ENCODE measurements at places on chromosomes 2 and 18.

- DNase-seq, result no peak
Measured at GRCh38 chr2:107502539-107502938, 324.2 kb upstream of the RGPD4 start.

- no peak for DNase-seq
Measured at GRCh38 chr18:47964053-47964452, 33.6 kb upstream of the SMAD2 start.

DNA sequence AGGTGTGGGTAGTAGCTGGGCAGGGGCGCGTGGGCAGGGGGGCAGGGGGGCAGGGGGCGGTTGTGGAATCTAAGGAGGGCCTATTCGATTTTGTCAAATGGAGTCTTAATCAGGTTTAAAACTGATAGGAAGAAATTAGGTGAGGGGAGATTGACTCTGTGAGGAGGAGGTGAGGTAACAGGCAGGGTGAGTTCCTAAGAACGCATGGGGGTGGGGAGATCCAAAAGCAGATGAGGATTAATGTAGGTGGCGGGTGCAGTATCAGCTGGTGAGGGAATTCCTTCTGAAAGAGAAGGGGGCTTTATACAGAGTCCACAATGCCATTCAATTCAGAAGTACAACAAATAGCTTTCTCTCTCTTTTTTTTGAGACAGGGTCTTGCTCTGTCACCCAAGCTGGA, 72.7 kb downstream of the CAB39 start:
- no peak for DNase-seq

DNA sequence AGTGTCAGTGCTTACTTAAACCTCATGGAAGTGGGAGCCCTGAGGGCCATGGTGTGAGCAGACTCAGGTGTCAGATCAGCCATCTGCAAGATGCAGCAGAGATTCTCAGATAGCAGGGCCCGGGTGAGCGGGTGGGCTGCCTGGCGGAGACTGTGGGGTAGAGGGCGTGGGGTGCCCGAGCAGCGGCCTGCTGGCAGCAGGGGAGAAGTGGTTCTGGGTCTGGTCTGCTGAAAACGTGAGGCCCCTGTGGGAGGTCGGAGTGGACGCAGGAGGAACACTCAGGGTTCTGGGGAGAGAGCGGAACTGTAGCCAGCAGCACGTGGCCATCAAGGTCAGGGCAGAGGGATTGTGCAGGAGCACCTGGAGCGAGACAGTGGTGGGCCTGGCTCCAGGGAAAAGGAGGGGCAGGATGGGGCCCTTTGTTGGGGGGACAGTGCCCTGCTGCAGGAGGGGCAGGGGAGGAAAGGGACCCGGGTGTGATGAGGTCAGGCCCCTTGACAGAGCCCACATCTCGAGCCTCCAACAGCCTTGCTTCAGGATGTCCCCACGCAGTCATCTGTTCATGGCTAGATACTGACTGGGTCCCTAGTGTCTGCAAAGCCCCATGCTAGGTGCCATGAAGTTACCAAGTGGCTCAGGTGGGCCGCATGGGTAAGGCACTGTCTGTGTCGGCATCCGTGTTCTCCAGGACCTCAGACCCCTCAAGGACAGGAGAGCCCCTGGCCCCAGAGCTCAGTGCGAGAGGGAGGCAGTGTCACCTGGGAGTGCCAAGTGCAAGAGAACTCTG, 2.7 kb upstream of the ESPNL start:
- no peak for DNase-seq

- DNase-seq, result no peak
Measured at GRCh38 chr2:185676316-185676715, 62.3 kb upstream of the FSIP2 start.

DNA sequence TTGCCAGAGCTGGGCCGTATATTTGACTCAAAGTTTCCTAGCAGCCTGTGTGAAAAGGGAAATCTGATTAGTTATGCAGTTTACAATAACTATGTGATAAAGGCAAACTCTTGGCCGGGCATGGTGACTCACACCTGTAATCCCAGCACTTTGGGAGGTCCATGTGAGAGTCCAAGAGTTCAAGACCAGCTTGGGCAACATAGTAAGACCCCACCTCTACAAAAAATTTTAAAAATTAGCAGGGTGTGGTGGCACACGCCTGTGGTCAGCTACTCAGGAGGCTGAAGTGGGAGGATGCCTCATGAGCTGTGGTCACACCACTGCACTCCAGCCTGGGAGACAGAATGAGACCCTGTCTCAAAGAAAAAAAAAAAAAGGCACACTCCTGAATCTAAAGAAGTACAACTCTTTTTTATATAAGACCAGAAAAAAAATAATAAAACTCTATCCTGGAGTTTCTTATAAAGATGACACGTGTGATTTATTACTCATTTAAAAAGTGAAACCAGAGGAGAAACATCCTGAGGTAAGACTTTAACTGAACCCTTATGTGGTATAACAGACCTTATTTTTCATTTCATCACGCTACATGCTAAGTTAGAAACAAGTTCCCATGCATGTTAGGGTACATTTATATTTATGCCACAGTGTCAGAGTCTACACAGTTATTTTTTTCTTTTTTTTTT, 32.6 kb upstream of the KCMF1 start:
- no peak for DNase-seq

- DNase-seq, result no peak
Measured at GRCh38 chr2:127622561-127623387, 23.2 kb upstream of the GPR17 start.

- DNase-seq, result no peak
Measured at GRCh38 chr18:43160509-43160908, 45.0 kb upstream of the RIT2 start.

- DNase-seq, result no peak
Measured at GRCh38 chr2:189024901-189025618, 50.9 kb downstream of the COL3A1 start.

DNA sequence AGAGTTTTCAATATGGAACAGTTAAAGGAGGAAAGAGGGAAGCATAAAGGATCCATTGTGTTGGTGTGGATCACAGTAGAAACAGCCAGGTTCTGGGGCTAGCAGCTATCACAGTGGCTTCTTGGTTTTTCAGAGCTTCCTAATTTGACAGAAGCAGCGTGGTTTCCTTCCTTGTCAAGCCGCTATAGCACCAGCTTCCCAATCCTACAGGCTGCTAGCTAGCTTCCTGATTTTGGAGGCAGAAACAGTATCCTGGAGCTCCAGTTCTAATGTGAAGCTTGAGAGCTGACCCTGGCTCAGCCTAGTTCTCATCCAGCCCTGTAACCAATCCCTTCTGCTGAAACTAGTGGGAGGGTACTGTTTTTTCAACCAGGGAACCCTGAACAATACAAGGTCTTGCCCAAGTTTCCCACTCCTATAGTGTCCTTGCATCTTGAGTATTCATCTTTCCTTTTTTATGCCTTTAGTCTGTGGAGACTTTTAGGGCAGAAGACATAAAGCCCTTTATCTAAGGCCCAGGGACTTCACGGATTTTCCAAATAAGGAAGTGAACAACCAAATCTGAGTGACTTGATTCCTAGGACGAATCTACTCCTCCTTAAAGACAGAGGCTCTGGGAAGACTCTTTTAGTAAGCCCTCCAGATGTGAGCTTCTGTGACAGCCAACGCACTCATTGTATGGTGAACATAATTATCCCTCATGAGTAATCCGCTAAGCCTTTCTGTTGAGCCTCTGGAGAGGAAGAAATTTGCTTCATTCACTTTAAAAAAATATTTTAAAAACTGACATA, 33.8 kb downstream of the CCDC93 start:
- DNase-seq, result no peak

DNA sequence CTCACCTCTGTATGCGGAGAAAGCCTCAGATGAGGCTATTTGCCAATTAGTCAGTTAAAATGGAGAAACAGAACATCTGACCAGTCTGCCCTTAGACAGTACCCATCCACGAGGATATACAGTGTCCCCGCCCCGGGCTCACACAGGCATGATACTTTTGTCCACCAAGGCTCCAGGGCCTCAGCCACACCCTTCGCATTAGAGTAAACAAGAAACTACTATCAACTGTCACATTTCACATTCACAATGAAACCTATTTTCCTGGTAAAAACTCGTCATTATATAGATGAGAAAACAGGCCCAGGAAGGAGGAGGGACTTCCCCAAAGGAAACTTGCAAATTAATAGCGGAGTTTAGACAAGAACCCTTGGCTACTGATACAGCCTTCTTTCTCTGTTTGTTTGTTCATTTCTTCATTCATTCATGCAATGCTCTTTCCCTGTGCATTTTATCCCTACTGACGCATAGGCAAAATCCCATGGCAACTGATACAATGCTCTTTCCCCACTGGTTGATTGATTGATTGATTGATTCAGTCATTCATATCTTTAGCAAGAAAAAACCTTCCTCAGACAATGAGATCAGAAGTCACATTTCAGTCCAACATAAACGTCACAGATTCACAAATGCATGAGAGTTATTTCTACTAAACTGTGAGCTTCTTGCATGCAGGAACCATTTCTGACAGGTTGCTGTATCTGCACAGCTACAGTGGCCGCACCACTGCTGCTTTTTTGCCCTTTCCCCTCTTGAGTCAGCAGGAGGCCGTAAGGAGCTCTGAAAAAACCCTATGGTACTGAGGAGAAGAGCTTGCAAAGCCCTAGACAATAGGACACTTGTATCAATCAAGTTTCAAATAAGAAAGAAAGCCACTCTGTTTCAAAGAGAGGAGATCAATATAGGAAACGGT, 777.1 kb downstream of the RNF144A start:
- no peak for DNase-seq

DNA sequence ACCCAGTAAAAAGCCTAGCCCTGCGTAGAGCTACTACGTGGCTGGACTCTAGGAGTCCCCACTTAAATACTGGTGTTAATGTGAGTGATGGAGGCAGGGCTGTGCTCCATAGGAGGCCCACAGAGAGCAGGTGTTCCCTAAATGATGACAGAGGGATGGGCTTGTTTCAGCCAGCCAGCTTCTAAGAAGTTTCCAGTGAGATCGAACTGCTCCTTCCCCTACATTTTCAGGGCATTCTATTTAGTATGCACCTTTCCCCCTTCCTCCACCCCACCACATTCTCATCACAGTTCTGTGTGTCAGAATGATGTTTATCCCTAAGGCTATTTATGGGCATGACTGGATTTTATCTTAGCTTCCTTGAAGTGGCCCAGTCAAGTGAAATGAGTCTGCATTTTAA, 213.0 kb downstream of the TRIB2 start:
- no peak for DNase-seq

DNA sequence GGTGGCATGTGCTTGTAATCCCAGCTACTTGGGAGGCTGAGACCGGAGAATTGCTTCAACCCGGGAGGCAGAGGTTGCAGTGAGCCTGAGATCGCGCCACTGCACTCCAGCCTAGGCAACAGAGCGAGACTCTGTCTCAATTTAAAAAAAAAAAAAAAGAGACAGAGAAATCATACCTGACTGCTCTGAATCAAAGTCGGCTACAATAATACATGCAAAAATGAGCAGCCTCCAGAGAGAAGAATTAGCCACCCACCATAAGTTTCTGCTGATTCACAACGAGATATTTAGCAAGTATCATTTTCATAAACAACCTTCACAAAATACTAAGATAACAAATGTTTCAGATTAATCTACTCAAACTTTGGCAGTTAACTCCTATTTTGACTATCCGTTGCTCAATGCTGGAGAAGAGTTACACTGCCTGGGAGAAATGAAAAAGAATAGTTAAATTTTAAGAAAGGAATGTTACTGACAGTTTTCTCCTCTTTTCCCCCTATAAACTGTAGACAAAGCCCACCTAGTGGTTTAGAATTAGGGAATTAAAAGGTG, 1.5 kb downstream of the OSBPL1A start:
- DNase-seq, result no peak

DNA sequence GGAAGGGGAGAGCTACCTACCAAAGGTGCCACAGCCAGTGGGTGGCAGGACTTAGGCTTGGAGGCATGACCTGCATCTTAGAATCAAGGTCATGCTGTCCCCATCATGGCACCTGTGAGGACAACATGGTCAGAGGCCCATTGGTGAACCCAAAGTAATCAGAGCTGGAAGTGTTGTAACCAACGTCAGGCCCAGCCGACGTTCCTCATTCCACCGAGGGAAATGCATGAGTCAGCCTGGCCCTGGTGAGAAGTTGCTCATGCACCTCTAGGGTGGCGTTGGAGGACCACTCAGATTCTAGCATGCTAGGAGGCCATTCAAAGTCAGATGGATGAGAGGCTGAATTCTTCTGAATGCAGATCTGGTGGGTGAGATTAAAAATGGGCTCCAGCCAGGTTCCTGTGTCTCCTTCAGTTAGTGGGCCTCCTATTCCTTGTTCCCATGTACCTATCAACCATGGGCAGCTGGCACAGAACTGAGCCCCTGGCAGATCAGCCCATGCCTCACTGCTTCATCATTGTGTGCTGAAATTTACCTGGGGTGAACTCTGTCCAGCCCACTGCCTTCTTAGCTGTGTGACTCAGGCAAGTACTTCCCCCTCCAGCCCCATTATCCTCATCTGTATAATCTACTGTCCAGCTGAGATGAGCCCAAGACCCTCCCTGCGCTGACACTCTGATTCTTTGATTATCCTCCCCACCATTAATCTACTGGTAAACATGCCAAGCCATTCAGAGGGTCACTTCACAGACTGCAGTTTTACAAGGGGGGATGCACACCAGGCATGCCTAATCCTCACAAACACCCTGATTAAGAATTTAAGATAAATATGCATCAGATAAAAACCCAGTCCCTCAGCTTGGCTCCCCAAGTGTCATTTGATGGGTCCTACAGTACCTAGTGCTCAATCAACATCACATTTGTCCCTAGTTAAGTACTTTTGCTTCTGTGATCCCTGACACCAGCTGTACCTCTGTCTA, 14.0 kb downstream of the SLC14A2 start:
- no peak for DNase-seq

DNA sequence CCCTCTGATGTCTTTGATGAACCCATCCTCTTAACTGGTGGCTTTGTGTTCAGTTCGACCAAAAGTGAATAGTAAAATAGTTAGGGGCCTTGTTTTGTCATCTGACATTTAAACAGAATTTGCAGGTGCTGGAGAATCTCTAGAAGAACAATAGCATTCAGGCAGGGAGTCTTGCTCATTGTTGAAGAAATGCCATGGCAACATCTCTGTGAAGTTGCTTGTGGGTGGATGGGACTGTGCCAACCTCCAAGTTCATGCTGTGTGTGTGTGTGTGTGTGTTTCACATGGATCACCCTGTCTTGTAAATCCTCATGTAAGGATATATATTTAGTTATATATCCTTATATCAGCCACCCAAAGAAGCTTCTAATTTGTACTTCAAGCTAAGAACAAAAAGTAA, 66.7 kb downstream of the SKA1 start:
- DNase-seq, result no peak

- DNase-seq, result no peak
Measured at GRCh38 chr18:48418539-48419276, 9.5 kb upstream of the ZBTB7C start.

All from stimulated activated CD8-positive, alpha-beta memory T cell treated with anti-CD3 and anti-CD28 coated beads, Interleukin-7, amount 100 ng/mL, for 48 hours (primary cell).